ENCODE measurements at places on chromosomes 12 and 14. TPM values are rescaled to one million over a fixed set of nuclear protein-coding genes. Genes with fewer than 3 reads are reported as not detected.
A peak's percentile ranks its signal among the peaks of the same experiment; 100 is the strongest.

- no peak for DNase-seq
- H3K27ac ChIP-seq: no peak overlapping the region
- H3K4me3 ChIP-seq: no peak overlapping the region
- no peaks in the 10 kb centered on the region for H3K36me3 ChIP-seq
These were observed 25.5 kb downstream of the PDZRN4 start for GRCh38 chr12:41213648-41214047.

- H3K36me3 ChIP-seq: no peaks in the 10 kb centered on the region
- no peak overlapping the region for H3K4me3 ChIP-seq
- no peak overlapping the region for H3K27ac ChIP-seq
- H3K4me1 ChIP-seq: peaks cover 26% of the 10 kb centered on the region
- H3K27me3 ChIP-seq: no peaks in the 10 kb centered on the region
- no peak for DNase-seq
These were observed 12.3 kb upstream of the CALM1 start for GRCh38 chr14:90384543-90384911.

The CCDC198 gene
- total RNA-seq: 178 TPM

The GZMH gene
- not detected for total RNA-seq

DNA sequence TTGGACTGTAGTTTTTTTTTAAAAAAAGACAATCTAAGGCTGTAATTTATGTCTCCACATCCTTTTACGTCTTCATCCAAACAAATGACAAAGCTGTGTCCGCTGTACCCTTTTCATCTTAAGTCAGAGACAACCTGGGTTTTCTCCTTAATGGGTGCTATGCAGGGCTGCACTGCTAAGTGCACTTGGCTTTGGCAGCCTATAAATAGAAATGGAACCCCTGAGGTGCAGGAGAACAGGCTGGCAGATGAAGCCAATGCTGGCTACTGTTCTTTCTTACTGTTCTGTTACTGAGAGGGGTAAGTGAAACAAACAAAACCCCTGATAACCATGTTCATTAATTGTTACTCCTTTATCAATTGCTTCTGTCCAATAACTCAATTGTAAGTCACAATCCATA, 47.1 kb upstream of the KICS2 start:
- H3K4me1 ChIP-seq: peaks cover 5% of the 10 kb centered on the region
- H3K27ac ChIP-seq: no peak overlapping the region
- H3K27me3 ChIP-seq: peaks cover 3% of the 10 kb centered on the region

The MORN3 gene
- total RNA-seq: 1.5 TPM

The ZBTB42 gene
- total RNA-seq: 12.6 TPM

The MCRS1 gene
- total RNA-seq: 88.1 TPM

The GSG1 gene
- 0.80 TPM for total RNA-seq

The AICDA gene
- not detected for total RNA-seq

DNA sequence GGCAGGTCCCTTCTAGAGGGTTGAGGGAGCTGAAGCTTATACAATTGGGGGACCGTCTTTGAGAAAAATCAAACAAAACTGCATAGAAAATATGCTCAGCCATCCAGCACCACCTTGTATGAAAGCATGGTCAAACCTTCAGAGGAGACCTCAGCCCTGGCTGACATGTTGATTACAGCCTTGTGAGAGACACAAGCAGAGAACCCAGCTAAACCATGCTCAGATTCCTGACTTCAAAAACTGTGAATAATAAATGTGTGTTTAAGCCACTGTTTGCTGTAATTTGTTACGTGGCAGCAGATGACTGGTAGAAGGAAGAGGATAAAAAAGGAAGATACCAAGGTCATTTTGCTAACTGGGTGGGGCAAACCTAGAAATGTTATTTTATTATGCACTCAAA, 115.7 kb downstream of the NUAK1 start:
- DNase-seq: no peak
- peaks cover 21% of the 10 kb centered on the region for H3K4me1 ChIP-seq
- no peaks in the 10 kb centered on the region for H3K36me3 ChIP-seq
- H3K27me3 ChIP-seq: no peaks in the 10 kb centered on the region
- H3K4me3 ChIP-seq: no peak overlapping the region
- no peak overlapping the region for H3K27ac ChIP-seq

GRCh38 chr12:75850721-75851462, 180.7 kb downstream of the PHLDA1 start:
- no peak for DNase-seq
- no peak overlapping the region for H3K4me3 ChIP-seq
- peaks cover 2% of the 10 kb centered on the region for H3K27me3 ChIP-seq

The SRRM4 gene
- 2.4 TPM for total RNA-seq

GRCh38 chr12:26767116-26767515, 65.9 kb downstream of the ITPR2 start:
- H3K27me3 ChIP-seq: no peaks in the 10 kb centered on the region
- no peak for DNase-seq
- peak overlapping the region; percentile 84 for H3K27ac ChIP-seq
- peaks cover 3% of the 10 kb centered on the region for H3K36me3 ChIP-seq
- H3K4me1 ChIP-seq: peaks cover 27% of the 10 kb centered on the region

Data from progenitor cell of endocrine pancreas (in vitro differentiated cells).